LHCN-M2 (cell line): ENCODE measurements at places on chromosomes 3 and 15.
A peak's percentile ranks its signal among the peaks of the same experiment; 100 is the strongest.

- no peak for DNase-seq
These were observed 61.5 kb upstream of the GRM7 start for GRCh38 chr3:6799264-6799915.

DNA sequence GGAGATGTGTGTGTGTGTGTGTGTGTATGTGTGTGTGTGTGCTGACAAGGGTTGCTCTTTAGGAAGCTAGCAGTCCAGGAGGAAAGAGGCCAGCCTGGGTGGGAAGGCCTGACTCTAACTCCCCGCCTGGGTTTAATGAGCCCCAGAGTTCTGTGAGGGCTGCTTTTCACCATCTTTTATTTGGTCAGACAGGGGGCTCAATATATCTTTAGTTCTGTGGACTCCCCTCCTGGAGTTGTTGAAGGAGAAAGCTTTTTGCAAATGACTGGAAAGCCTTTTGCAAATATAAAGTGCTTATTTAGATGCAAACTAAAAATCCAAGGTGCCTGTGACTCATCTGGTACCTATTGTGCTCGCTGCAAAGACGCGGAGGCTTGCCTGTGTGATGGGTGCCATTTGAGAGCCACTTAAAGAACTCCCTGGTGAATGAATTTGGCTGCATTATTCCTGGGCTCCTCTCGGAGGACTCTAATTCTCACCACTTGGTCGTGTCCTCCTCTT lies 24.5 kb downstream of the DRD3 start:
- no peak for DNase-seq

DNA sequence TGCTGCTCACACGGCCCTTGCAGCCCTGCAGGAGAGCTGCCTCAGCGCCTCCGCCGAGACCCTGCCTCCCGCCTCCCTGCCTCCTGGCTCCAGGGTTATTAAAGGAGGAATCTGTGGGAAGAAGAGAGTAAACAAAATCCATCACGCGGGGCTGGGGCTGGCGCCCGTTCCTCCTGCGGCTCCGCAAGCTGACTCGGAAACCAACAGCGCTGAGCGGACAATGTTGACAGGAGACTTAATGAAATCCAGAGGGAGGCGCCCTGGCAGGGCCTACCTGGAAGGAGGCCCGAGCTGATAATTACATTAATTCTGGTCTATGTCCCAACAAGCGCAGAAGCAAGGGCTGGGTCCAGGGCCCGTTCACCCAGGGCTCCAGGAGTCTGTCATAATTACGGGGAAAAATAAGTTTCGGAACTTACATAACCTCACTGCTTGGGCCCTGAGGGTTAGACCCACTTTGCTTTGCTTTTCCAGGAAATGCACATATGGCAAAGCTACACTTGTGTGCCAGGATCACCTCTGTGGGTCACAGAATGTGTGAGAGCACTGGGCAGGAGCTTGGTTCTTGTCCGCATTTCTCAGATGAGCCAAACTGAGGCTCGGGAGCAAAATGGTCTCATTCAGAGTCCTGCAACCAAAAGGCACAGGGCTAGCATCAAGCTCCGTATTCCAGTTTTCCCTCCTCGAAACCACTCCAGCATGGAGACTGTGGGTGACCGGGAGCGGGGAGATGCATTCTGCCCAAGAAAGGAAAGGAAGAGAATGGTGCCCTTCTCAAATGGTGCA lies 43.8 kb upstream of the SLC6A6 start:
- no peak for DNase-seq

- DNase-seq: no peak
These were observed 53.8 kb upstream of the MRPS22 start for GRCh38 chr3:139289860-139290524.

GRCh38 chr3:37940242-37940908 lies 50.2 kb upstream of the VILL start:
- no peak for DNase-seq

DNA sequence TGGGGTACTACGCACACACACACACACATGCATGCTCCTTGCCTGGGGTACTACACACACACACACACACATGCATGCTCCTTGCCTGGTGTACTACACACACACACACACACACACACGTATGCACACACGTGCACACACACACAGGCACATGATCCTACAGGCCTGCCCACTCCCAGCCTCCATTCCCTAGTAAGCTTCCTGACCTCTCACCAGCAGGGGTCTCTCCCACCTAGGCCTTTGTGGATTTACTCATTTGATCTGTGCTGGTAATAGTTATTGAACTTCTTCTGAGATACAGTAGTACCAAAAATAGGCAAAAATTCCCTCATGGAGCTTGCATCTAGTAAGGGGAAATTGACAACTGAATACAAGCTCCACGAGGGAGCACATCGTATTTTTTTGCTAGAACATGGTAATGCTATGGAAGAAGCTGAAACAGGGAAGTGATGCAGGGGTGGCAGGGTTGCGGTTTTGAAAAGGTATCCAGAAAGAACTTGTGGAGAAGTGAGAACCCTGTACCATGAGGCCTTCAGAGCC lies 19.1 kb downstream of the TTC21A start:
- DNase-seq: peak; percentile 63

DNA sequence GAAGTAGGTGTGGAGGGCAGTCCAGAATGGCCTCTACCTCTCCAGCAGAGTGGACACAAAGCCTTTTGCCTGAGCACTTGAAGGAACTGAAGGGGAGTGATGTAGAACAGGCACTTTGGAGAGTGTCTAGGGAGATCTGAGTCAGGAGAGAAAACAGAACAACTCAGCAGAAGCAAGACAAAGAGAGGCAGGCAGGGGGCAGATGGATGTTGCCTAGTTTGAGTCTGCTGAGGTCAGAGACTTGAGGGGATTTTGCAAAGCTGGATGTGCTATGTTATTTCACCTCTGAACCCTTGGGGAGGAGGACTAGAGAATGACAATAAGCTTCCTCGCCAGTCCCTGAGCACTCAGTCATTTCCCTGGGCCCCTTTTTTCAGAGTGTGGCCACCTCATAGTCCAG lies 366.4 kb downstream of the EPHB1 start:
- no peak for DNase-seq

- no peak for DNase-seq
These were observed 162.7 kb upstream of the IQSEC1 start for GRCh38 chr3:13235897-13236296.

GRCh38 chr15:100818927-100819326 lies 60.7 kb upstream of the ALDH1A3 start:
- DNase-seq: no peak

DNA sequence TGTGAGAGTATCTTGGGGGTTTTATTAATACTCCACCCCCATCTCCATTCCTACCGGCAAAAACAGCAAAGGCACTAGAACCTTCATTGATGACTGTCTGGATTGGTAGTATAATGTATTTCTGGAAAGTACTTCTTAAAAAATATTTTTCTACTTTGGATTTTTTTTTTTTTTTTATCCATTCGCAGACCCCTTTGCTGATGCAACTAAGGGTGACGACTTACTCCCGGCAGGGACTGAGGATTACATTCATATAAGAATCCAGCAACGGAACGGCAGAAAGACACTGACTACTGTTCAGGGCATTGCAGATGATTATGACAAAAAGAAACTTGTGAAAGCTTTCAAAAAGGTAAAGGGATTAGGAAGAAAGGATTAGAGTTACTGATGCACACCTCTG lies 1.2 kb downstream of the EIF1B start:
- DNase-seq: no peak

DNA sequence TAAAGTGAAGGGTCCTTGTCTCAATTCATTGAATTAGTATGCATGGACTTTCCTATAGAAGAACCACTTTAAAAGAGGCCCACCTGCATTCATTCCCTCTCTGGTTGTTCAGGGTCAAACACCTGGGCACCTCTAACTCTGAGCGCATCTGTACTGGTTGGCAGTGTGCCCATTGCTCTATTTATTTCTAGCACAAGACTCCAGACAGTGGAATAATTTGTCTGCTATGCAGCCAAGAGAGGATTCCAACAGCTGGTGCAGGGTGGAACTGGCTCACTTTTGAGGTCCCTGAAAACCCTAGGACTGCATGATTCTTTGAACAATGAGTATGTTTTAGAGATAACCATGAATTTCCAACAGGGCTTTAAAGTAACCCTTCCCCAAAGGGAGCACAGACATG lies 57.9 kb downstream of the CCDC33 start:
- DNase-seq: no peak

DNA sequence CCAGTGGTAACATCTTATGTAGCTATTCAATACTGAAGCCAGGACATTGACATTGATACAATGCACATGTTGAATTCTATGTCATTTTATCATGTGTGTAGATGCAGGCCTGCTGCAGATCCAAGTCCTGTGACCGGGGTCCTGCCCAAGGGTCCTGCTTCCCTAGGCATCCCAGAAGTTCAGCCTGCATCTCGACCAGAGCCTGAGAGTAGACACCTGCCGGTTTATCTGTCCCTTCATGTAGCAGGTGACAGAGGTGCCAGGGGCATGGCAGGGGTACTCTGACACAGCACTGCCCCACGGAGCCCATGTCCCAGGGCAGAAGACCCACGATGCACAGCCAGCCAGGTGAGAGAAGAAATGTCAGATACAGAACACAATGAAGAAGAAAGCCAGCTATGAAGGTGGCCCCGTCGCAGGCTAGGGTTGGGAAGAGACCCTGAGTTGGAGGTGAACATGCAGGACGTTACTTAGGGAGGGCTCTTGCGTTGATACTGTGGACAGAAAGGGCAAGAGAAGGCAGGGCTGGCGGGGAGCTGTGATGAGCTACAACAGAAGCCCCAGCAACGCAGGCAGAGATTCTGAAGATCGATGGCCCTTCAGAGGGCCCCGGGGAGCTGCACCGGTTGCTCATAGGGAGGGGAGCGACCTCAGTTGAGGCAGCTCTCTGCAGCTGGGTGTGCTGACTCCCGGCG lies 51.0 kb downstream of the TPRA1 start:
- DNase-seq: no peak

DNA sequence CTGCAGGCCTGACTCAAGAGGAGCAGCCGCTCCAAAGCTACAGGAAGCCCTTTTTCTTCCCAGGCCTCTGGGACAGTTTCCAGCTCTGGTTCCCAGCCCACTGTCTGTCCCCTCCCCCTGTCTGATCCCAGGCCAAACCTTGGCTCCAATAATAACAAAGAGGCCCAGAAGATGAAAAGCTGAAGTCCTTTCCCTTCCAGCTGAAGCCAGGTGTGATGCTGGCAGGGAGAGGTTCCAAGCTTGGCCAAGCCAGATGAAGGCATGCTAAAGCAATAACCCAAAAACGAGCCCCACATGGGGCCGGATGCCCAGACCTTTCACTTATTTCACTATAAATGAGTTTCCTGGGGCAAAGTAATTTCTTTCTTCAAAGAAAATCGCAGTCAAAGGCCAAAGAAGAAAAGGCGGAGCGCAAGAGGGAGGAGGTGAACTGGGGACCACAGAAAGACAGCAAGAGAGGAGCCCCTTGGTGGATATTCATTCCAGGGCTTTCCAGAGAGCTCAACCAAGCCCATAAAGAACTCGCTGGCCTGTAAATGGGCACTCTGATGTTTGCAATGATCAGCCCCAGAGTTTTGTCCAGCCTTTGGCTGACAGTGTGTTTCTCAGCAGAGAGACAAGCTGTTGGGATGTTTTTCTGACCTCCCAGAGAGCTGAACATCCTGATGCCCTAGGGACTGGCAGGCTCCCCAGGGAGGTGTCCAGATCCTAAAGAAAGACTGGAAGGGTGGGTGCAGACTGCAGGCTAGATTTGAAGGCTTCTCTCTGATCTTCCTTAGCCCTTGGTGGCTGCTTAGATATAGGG lies 157.6 kb downstream of the UACA start:
- DNase-seq: no peak

GRCh38 chr15:69215314-69216035 lies 55.0 kb downstream of the GLCE start:
- DNase-seq: no peak

DNA sequence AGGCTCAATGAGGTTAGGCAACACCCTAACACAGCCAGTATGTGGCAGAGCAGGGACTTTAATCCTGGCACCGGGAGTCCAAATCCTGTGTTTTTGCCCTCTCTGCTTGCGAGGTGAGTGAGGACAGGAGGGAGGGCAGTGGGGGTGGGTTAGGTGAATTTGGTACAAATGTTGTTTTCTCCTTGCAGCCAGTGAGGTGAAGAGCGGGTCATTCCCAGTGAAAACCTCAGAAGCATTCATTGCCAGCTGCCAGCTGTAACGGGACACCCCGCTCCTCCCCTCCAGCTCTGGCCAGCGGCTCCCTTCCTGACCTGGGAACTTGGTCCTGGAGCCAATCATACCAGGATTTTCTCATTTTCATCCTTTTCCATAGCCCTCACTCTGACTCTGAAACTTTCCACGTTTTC lies 45.7 kb upstream of the RAB6B start:
- DNase-seq: peak; percentile 80

- no peak for DNase-seq
These were observed 3.5 kb upstream of the SEMA5B start for GRCh38 chr3:123031051-123031450.

DNA sequence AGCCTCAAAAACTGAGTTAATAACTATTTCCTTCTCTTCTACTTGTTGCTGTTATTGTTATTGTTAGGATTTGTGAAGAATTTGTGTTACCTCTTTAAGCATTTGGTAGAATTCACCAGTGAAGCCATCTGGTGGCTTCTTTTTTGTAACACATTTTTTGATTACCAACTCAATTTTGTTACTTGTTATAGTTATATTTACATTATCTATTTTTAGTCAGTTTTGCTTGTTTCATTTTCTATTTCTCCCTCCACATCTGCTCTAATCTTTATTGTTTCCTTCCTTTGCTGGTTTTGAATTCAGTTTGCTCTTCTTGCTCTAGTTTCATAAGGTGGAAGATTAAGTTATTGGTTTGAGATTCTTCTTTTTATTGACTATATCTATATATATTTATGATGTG lies 3.7 kb upstream of the SLC9C1 start:
- DNase-seq: no peak

GRCh38 chr3:195546130-195546560 lies 3.0 kb upstream of the PPP1R2 start:
- peak; percentile 83 for DNase-seq

- DNase-seq: peak; percentile 34
These were observed 302.5 kb upstream of the ATP11B start for GRCh38 chr3:182490596-182491491.

- no peak for DNase-seq
These were observed 2.3 kb upstream of the TM4SF19 start for GRCh38 chr3:196340466-196340865.

DNA sequence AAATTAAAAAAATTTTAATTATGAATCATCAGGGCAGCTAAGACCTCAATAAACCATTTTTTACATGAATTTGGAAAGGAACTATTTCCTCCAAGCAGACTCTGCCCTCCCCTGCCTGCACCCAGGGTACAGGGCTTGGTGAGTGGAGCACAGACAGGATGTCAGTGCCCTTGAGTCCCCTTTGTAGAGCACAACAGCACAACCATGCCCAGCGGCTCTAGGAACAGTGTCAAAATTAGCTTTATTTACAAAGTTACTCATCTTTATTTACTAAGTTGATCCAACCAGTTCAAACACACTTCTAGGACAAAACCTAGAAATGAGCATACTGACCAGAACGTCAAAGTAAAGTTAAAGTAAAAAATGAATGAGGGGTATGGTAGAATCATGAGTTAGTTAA lies 90.6 kb upstream of the TSC22D2 start:
- DNase-seq: no peak

DNA sequence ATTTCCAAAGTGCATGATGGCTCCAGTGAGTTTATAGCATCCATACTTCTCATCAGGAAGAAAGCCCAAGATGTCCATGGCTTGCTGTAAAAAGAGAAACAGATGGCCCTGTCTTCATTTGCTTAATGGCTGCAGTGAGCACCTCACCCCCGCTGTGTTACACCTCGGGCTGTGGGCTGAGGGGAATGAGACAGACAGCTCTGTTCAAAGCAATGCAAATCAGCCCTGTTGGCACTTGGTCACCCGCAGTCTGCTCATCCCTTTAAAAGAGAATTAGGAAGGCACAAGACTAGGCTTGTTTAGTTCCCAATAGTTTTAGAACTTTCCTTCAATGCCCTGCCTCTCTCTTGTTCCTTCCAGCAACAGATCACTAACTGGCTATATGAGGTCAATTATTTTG lies 25.2 kb downstream of the MYH15 start:
- no peak for DNase-seq
